Skin of body (tissue), 3 donors: ENCODE measurements at places on chromosomes 12 and 14. TPM values are rescaled to one million over a fixed set of nuclear protein-coding genes. Genes with fewer than 3 reads are reported as not detected.

Gene AQP6
- total RNA-seq, result 0.20 TPM

Gene CACNA2D4
- total RNA-seq, result 1.9 TPM

Gene NFATC4
- 33.7 TPM for total RNA-seq

Gene ARHGAP5
- 133 TPM for total RNA-seq

Gene RPGRIP1
- total RNA-seq, result 0.10 TPM

Gene RHOJ
- 21.6 TPM for total RNA-seq

Gene PPFIA2
- 1.6 TPM for total RNA-seq

Gene HOTAIR
- total RNA-seq, result 0.79 TPM

Gene OLR1
- total RNA-seq, result 2.7 TPM

Gene SLC25A21
- total RNA-seq, result 1.8 TPM
